Esophagus squamous epithelium (tissue), 5 donors: ENCODE measurements at places on chromosomes 13 and 19.
A peak's percentile ranks its signal among the peaks of the same experiment; 100 is the strongest.

- H3K27ac ChIP-seq: no peak overlapping the region
- no peaks in the 10 kb centered on the region for H3K36me3 ChIP-seq
These were observed 307.6 kb downstream of the GPC6 start for GRCh38 chr13:93534181-93534700.

DNA sequence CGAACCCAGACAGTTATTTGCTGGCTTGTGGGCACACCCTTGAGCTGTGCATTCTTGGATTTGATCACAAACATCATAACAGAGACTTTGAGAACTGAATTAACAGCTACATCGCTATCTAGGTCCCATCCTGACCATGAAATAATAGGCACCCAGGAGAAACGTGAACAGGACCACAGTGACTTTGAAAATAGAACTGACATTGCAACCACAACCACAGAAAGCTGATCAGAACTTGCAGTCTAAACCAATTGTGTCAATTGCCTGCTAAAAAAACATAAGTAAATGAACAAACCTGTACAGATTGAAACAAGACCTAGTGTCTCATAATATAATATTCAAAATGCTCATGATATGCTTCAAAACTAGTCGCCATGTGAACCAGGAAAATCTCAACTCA is 18.3 kb upstream of the KATNAL1 start:
- H3K36me3 ChIP-seq: no peaks in the 10 kb centered on the region
- H3K4me1 ChIP-seq: no peaks in the 10 kb centered on the region
- no peak for DNase-seq
- no peak overlapping the region for H3K27ac ChIP-seq

GRCh38 chr13:111011899-111012298 is 97.0 kb upstream of the ANKRD10 start:
- no peak overlapping the region for H3K27ac ChIP-seq
- no peak overlapping the region for H3K4me3 ChIP-seq
- H3K27me3 ChIP-seq: no peaks in the 10 kb centered on the region
- DNase-seq: no peak
- no peaks in the 10 kb centered on the region for H3K36me3 ChIP-seq
- peaks cover 5% of the 10 kb centered on the region for H3K4me1 ChIP-seq

- no peak overlapping the region for H3K4me3 ChIP-seq
- no peak for DNase-seq
- no peaks in the 10 kb centered on the region for H3K4me1 ChIP-seq
These were observed 5.7 kb downstream of the ERCC2 start for GRCh38 chr19:45364696-45365095.

DNA sequence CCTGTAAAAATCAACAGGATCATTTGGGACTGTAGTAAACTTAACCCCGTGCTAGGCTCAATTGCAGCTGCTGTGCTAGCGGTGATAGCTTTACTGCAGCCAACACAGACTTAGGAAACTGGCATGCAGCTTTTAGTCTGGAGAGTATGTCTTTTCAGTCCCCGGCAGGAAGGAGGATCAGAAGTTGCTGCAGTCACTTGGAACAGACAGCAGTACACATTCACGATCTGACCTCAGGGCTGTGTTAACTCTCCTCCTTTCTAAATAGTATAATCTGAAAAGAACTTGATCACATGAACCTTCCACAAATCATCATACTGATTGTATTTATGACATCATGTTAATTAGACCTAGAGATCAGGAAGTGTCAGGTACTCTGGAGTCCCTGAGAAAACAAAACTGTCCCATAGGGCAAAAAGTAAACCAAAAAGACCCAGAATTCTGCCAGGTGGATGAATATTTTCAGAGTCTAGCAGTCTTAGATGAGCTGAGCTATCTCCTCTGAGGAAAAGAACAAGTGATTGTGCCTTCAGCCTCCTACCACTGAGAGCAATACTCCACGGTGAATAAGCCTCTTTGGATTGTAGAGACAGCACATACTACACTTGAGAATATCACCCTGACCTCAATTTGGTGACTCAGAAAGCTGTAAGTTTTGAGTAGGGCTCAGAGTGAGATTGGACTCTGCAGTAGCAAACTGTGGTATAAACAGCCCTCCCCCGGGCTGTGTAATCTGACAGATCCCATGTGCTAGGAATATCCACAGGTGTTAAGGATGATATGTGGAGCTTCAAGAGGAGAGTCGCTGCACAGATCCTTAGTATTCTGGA is 181.0 kb upstream of the GPR12 start:
- no peak overlapping the region for H3K4me3 ChIP-seq
- DNase-seq: no peak
- H3K27me3 ChIP-seq: peaks cover 7% of the 10 kb centered on the region
- H3K36me3 ChIP-seq: no peaks in the 10 kb centered on the region
- no peaks in the 10 kb centered on the region for H3K4me1 ChIP-seq

GRCh38 chr19:17170538-17171297 is 44.4 kb upstream of the USE1 start:
- H3K27me3 ChIP-seq: no peaks in the 10 kb centered on the region
- H3K4me3 ChIP-seq: no peak overlapping the region
- no peak overlapping the region for H3K27ac ChIP-seq
- H3K36me3 ChIP-seq: peaks cover 29% of the 10 kb centered on the region
- DNase-seq: no peak
- H3K4me1 ChIP-seq: no peaks in the 10 kb centered on the region

DNA sequence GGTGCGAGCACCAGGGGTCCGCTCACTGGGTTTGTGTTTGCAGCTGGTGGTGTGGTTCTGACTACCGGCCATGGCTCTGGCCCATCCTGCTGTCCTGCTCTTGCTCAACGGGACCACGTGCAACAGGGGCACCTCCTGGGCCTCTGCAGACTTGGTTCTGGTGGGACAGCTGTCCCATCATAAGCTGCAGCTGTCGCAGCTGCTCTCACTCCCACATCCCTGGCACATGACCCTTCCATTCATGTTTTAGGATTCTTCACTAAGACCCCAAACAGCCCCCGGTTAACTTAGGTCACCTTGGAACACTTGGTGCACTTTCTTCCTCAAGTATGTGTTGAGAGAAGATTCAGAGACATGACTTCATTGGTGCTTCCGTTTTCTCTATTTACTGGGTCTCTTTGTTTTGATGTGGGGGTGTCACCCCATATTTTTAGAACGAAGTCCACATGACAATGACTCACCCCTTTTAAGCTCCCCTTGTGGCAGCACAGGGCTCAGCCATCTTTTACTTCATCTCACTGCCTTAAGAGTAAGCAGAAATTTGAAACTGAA is 68.4 kb upstream of the ARHGEF7 start:
- DNase-seq: no peak
- H3K27ac ChIP-seq: no peak overlapping the region
- no peak overlapping the region for H3K4me3 ChIP-seq

- H3K4me1 ChIP-seq: peaks cover 53% of the 10 kb centered on the region
- H3K4me3 ChIP-seq: no peak overlapping the region
- H3K27ac ChIP-seq: peak overlapping the region; percentile 94
These were observed 2.9 kb downstream of the CIC start for GRCh38 chr19:42271861-42272534.

DNA sequence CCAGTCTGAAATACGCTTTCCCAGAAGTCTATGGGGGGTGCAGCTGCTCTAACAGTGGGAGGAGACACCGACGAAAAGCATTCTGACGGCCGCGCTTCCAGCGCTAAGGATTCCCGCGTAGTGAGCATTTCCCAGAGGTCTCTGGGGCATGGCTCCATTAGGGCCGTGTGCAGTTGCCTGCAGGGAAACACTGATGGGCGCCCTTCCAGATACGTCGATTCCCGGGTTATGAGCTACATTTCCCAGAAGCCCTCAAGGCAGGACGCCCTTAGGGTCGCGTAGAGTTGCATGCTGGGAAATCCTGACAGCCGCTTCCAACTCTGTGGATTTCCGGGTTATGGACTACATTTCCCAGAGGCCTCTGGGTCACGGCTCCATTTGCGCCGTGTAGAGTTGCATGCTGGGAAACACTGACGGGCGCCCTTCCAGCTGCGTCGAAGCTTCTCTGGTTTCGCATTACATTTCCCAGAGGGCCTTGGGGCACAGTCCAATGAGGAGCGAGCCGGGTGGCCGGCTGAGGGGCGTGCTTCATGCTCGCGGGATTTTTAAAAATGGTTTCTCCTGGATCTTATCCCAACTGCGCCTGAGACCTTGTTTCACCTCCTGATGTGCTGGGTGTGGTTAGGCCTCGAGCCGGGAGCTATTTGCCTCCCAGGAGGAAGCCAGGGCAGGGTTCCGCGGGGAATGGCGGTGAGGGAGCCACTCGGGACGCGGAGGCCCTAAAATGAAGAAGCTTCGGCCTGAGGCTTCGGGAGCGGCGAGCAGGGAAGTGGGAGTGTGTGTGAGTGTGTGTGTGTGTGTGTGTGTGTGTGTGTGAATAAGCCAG is 17.2 kb upstream of the ZNF331 start:
- H3K27ac ChIP-seq: peak overlapping the region; percentile 64
- no peaks in the 10 kb centered on the region for H3K36me3 ChIP-seq
- peak; percentile 75 for DNase-seq
- no peaks in the 10 kb centered on the region for H3K27me3 ChIP-seq
- peaks cover 6% of the 10 kb centered on the region for H3K4me1 ChIP-seq

DNA sequence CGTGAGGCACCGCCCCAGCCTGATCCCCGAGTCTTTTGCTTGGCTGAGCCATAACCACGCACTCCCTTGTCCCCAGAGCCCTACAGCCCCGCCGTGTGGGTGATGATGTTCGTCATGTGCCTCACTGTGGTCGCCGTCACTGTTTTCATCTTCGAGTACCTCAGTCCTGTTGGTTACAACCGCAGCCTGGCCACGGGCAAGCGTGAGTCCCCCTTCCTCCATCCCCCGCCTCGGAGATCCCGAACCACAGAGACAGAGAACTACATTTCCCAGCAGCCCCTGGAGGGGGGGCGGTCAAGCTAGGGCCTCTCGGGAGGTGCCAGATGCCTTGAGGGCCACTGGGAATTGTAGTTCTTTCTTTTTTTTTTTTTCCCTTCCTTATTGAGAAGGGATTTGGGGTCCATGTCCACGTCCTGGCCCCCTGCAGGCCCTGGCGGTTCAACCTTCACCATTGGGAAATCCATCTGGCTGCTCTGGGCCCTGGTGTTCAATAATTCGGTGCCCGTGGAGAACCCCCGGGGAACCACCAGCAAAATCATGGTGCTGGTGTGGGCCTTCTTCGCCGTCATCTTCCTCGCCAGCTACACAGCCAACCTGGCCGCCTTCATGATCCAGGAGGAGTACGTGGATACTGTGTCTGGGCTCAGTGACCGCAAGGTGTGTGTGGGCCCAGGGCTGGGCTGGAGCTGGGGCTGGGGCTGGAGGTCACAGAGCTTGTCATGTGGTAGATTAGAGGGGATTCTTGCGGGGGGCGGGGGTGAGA is 25.9 kb downstream of the GRIN2D start:
- no peaks in the 10 kb centered on the region for H3K36me3 ChIP-seq
- H3K4me3 ChIP-seq: no peak overlapping the region
- no peaks in the 10 kb centered on the region for H3K27me3 ChIP-seq
- no peak overlapping the region for H3K27ac ChIP-seq
- no peak for DNase-seq

DNA sequence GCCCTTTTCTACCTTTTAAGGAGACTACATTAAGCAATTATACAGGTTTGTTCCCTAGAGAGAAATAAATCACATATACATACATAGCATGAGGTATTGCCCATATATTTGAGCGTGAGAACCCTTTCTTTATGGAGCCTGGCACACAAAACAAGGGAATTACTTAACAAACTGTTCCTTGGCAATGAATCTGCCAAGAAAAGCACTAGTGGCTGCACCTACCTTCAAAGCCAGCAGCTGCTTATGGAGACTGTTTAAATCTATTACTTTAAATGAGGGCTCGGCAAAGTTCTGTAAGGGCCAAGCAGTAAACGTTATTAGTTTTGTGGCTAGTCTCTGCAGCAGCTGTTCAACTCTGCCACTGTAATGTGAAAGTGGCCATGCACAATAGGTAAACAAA is 7.0 kb downstream of the RFX1 start:
- no peaks in the 10 kb centered on the region for H3K27me3 ChIP-seq
- H3K36me3 ChIP-seq: no peaks in the 10 kb centered on the region
- H3K27ac ChIP-seq: peak overlapping the region; percentile 54
- H3K4me3 ChIP-seq: no peak overlapping the region
- no peak for DNase-seq

DNA sequence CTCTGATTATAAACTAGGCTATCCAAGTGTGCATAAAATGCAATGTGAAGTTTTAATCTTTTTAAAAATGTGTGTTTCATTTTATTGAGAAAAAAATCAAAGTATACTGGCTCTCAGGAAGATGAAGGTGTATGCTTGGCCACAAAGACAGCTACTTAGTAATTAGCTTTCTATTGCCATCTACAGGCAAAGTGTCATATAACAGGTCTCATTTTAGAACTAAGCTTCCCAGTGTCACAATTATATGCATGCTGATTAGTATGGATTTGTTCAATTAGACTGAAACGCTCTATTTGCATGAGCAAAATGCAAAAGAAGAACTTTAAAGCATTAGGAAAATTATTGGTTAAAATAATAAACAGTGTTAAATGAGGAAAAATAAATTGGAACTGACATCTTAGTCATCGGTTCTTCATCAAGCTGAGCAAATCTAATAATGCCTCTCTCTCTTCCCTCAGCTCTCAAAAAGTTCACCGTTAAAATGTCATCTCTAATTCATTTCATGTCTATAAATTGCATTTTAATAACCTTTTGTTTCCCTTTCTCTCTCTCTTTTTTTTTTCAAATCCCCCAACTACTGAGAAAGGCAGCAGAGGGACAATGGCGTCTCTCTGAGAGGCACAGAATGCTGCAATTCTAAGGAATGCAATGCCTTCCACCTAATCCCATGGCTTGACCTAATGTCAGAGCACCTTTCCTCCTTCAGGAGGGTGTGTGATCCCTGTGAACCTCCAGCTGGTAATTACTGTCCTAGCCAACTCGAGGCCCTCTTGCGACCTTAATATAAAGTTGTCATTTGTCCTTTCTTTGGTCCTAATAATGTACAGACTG is 313.1 kb upstream of the MAB21L1 start:
- H3K4me3 ChIP-seq: no peak overlapping the region
- no peak overlapping the region for H3K27ac ChIP-seq
- H3K27me3 ChIP-seq: peaks cover 4% of the 10 kb centered on the region
- DNase-seq: no peak
- H3K4me1 ChIP-seq: peaks cover 11% of the 10 kb centered on the region

DNA sequence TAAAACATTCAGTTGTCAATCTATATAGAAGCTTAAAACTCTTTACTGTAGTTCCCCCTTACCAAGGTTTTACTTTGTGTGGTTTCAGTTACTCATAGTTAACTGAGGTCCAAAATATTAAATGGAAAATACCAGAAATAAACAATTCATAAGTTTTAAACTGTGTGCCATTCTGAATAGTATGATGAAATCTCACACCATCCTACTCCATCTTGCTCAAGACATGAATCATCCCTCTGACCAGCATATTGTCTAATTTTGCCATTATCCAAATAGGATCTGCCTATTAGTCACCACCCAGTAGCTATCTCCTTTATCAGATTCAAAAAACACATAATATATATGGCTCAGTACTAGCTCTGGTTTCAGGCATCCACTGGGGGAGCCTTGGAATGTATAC is 22.4 kb downstream of the ZNF571 start:
- H3K27me3 ChIP-seq: no peaks in the 10 kb centered on the region
- H3K27ac ChIP-seq: no peak overlapping the region
- no peaks in the 10 kb centered on the region for H3K4me1 ChIP-seq
- no peaks in the 10 kb centered on the region for H3K36me3 ChIP-seq
- no peak for DNase-seq

GRCh38 chr13:23050126-23050525 is 130.7 kb upstream of the SGCG start:
- H3K36me3 ChIP-seq: no peaks in the 10 kb centered on the region
- no peak overlapping the region for H3K4me3 ChIP-seq
- DNase-seq: no peak

- no peak for DNase-seq
- H3K4me3 ChIP-seq: no peak overlapping the region
- no peak overlapping the region for H3K27ac ChIP-seq
- no peaks in the 10 kb centered on the region for H3K36me3 ChIP-seq
- no peaks in the 10 kb centered on the region for H3K27me3 ChIP-seq
- H3K4me1 ChIP-seq: no peaks in the 10 kb centered on the region
These were observed 5.9 kb downstream of the VAV1 start for GRCh38 chr19:6778386-6778785.
